ENCODE measurements at places on chromosomes 12 and 14.

GRCh38 chr12:41967668-41968500, 176.8 kb downstream of the GXYLT1 start:
- peak; percentile 84 for DNase-seq

DNA sequence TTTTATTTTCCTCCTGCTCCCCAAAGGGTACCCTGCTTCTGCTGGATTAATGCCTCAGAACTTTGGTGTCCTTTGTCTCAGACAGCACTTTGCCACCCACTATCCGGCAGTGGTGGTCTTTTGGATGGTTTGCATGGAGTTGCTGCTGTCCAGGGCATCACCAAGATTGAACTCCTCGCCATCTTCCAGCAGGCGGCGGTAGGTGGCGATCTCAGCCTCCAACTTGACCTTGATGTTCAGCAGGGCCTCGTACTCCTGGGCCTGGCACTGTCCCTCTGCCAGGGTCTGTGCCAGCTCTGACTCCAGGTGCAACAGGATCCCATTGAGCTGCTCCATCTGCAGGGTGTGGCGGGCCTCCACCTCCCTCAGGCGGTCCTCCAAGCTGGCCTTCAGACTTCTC, 9.4 kb upstream of the NOPCHAP1 start:
- no peak for DNase-seq

DNA sequence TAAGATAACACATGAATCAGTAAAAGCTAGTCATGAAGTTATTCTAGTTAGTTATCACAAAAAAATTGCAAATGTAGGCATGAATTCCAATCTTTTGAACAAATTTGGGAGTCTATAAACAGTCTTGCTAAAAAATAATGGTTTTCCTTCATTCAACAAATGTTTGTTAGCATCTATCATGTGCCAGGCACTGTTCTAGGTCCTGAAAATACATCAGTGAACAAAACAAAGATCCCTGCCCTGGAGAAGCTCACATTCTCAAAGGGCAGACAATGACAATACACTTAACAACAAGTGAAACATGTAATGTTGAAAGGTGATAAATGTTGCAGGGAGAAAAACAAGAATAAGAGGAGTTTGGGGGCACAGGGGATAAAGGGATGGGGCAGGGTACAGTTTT, 86.9 kb downstream of the OTX2 start:
- DNase-seq, result no peak

DNA sequence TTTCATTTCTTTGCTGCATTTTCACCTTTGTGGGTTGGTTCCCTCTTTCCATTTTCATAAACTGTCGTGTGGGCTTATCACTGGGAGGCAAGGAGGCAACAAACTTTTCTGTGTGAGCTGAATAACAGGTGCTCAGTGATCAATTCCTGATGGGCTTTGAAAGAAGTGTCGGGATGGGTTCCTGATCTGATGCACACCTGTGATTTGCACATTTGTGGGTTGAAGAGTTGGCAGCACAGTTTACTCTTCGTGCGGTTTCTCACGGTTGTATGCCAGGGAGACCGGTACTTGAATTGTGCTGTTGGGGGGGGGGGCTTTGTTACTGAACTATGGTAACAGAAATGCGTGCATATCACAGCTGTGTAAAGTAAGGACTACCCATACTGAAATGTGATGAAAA, 16.0 kb upstream of the ASPG start:
- no peak for DNase-seq

DNA sequence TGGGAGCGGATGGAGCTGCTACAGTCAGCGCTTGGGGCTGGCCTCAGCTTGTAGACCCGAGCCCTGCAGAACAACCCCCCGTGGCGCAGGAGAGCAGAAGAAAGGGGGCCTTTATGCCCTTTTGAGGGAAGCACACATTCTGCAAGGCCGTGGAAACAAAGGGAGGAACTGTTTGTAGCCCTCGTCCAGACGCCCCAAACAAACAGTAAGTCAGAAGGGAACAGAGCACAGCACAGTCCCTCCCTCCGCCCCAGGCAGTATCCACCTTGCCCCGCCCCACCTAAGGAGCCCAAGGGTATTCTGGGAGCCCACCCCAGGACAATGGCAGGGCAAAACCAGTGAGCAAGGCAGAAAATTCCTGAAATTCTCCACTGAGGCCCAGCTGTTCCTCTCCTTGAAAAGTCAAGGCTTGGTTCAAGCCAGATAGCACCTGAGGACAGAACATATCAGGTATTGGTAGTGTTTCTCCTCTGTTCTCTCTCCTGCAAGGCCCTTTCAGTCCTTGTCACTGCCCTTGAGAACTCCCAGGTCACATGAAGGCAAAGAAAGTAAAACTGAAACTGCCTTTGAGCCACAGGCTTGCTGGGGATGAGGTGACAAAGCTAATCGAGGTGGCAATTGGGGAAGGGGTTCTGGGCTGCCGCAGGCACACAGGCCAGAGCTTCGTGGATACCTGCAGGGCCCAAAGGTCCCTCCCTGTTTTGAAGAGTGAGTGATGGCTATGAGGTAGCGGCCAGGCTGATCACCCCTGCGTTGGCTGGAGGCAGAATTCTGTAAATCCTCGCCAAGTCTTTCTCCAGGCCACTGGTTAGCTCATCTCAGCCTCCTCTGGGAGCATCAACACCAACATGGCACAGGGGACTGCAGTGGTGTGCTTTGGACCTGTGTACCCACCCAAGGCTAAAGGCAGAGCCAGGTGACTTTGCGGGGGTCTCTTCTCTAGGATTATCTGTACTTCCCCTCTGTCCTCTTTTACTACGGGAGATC, 499 bp downstream of the DGLUCY start:
- DNase-seq, result no peak

GRCh38 chr12:125685915-125686314, 620.7 kb downstream of the AACS start:
- no peak for DNase-seq

DNA sequence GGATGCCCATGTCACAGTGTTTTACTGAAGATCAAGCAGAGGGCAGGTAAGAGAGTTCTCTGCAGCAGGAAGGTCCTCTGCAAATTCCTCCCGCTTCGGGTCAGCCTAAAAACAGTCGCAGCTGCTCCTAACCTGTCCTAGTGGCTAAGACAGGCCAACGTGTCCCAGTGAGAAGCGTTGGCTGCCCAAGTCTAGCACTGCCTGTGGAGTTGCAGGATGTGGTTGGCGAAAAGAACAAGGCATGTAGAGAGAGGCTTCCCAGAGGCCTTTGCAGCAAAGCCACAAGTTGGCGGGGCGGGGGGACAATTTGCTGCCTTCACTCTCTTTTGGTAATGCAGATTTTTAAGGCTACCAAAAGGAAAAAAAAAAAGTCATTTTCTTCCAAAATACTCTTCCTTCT, 340.1 kb downstream of the BCL11B start:
- DNase-seq, result no peak

GRCh38 chr14:51963286-51963685, 26.1 kb upstream of the RTRAF start:
- no peak for DNase-seq

DNA sequence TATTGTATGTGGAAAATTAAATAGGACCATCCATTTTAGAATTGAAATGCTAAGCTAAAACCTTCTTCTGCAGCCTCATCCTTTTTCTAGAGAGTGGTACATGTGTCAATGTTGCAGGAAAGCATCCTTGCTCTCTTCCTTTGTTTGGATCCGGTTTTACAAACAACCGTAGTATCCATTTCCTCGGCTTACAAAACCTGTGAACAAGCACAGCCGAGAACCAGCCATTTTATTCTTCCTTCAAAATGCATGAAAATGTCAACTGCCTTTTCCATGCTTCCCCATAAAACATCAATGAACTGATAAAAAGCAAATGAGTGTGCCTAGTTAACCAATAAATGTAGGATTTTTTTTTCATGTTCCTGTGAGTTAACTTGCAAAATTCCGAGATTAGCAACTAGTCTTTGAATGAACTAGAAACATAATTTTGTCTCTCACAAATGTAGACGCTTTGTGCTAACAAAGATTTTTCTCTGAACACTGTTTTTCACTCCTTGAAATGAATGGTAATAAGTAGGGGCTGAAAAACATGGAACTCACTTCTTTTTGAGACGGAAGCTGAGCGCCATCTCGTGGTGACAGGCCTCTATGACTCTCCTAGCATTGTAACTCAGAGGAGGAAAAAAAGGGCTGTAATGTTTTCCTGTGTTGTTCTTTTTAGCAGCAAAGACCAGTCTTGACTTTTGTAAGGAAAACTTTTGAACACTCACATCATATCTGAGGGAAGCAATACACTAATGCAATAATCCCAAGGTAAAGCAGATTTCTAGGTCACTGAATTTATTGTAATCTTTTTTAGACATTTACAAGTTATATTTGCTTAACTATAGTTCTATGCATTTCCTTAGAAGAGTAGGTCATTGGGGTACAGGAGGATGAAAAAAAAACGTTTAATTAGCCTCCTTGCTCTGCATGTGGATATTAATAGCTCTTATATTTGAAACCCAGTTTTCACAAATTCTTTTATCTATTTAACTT, 157.4 kb upstream of the FOXG1 start:
- DNase-seq, result peak; percentile 81

DNA sequence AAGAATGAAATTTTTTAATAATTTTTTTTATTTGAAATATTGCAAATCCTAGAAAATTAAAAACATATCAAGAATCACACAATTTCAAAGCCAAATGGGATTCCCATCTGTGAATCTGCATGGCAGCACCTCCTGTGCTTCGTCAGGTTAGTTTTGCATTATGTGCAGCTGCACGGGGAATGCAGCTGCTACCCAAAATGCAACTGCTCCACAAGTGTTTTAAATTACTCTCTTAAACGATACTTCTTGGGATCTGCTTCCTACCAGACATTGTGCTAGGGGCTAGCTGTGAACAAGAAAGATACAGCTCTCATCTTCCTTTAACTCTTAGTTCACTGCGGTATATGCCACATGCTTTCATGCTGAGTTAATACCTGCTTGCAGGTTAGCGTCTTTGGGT, 154.2 kb downstream of the CRADD start:
- no peak for DNase-seq

GRCh38 chr12:560691-561390, 101.1 kb downstream of the B4GALNT3 start:
- no peak for DNase-seq

DNA sequence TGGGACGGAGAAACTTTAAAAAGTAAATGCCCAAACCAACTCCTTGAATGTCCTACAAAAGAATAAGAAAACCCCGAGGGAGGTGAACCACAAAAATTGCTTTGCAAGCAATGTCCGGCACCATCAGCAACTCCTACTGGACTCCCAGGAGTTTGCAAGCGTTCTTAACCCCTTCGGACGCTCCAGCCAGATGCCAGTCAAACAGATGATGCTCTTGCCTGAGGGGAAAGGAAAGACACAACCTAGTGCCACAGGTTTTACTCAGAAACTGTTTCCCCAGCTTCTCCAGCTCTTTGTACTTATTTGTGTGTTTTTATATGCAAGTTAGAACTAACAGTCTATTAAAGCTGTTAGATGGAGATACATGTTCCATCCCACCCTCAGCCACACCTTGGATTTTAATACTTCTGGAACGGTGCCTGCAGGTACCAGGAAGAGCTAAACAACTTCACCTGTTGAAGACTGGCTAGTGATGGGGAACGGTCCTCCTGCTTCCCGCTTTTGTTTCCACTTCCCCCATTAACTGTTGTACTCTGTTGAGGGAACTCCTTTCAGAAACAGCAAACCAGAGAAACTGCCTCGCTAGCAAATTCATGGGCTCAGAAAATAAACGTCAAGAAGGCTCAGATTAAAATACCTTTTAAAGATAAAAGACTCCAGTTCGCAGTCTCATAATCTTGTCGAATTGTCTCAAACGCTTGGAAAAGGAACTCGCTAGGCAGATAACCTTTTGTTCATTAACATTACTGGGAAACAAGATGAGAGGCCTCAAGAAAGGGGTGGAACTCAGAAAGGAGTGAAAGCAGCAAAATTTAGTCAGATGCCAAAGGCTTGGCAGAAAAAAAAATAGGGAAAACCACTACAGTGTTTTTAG, 1.1 kb upstream of the FERMT2 start:
- peak; percentile 80 for DNase-seq

DNA sequence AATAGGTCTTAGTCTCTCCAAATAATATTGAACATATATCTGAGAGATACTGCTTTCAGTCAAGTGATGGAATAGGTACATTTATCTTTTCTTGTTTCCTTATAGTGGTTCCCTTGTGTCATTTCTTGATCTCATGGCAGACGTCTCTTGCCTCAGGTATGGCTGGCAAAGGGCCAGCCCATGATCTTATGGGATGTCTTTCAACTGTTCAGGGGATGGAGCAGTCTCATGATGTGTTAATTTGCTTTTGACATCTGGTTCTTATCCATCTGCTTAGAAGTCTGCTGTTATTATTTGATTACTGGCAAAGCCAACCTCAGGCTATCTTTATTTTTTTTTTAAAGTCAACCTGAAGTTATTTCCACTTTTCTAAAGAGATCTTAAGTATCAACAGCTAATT, 262.9 kb downstream of the TMEM117 start:
- peak; percentile 74 for DNase-seq

GRCh38 chr12:57813111-57813970, 5.2 kb downstream of the AVIL start:
- no peak for DNase-seq

- DNase-seq, result no peak
Observed at GRCh38 chr12:51449580-51450246, 25.1 kb downstream of the SLC4A8 start.

- no peak for DNase-seq
Observed at GRCh38 chr14:75094896-75095295, 25.5 kb downstream of the ZC2HC1C start.

DNA sequence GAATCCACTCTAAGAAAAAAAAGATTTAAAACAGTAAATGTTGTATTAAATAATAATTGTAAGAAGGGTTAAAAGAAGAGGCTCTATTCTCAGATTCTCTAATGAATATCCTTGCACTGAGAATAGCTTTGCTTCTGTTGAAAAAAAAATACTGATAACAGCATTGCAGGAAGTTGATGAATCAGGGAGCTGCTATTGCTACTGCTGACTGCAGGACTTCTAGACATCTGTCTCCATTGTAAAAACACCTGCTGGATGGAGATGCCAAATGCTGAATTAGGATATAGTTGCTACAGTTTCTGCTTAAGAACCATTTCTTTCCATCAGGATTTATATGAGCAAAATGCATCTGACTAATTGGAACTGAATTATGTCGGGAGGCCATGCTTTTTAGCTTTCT, 50.3 kb upstream of the ANP32D start:
- no peak for DNase-seq

- DNase-seq, result no peak
Observed at GRCh38 chr12:50611021-50611744, 106.4 kb downstream of the DIP2B start.

DNA sequence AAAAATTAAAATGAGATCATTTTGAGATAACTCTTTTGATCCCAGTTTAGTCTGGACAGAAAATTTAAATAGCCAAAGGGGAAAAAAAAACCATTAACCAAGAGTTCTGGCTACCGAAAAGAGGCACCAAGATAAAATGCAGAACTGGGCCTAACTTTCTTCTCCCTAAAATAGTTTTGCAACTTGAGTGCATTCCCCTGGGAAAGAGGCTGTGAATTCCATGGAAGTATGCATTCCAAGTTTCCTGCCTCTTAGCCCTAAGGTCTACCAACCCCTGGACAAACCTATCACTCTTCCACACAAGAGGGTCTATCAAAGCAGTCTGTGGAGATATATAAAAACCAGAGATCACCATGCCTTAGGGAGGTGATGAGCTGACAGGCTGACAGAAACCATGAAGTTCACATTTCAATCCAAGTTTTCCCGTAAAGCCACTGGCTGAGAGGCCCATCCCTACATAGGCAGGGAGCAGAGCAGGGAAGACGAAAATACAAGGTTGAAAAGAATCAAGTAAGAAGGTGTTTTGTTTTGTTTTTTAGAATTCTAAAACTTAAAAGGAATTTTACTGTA, 33.8 kb downstream of the DCP1B start:
- no peak for DNase-seq

- DNase-seq, result no peak
Observed at GRCh38 chr14:91883753-91884152, 16.4 kb upstream of the TC2N start.
